HFFc6 (cell line): ENCODE measurements at places on chromosomes 11 and 22. TPM values are rescaled to one million over a fixed set of nuclear protein-coding genes. Genes with fewer than 3 reads are reported as not detected.

MYRF gene
- total RNA-seq = 0.24 to 0.64 TPM (median 0.39 TPM) in 3 replicates

GRCh38 chr11:80838153-80838552, 1397.3 kb upstream of the TENM4 start:
- DNase-seq = no peak

PPFIBP2 gene
- 5.3 to 8.3 TPM (median 7.2 TPM) in 3 replicates for total RNA-seq

GVQW3 gene
- 0.32 to 0.96 TPM (median 0.56 TPM) in 3 replicates for total RNA-seq

- no peak for DNase-seq
Observed at GRCh38 chr11:68153742-68154141, 32.6 kb upstream of the CHKA start.

DNA sequence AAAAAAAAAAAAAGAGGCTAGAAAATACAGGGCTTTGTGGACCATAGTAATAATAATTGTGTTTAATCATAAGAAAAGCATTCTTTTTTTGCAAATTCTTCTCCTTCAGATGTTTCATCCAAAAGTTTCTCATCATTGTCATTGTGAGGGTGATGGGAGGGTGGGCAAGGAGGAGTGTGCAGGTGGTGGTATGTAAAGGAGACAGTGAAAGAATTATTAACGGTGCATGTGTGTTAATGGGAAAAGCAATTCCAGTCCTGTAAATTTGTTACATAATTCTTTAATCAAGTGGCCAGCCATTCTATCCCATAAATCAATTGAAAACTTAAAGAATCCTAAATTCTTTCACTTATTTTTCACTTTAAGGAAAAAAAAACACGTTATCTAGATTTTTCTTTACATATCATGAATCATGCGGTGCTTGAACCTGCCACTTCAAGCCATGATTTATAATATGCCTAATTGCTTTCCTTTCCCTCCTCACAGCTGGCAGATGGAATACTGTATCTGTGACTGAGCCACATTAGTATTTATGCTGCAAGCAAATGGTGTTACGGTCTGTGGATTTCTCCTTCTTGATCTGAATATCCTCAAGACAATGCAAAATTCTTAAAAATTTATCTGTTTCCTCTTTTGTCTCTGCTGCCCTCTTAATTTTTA, 318.5 kb downstream of the JRKL start:
- no peak for DNase-seq

DNA sequence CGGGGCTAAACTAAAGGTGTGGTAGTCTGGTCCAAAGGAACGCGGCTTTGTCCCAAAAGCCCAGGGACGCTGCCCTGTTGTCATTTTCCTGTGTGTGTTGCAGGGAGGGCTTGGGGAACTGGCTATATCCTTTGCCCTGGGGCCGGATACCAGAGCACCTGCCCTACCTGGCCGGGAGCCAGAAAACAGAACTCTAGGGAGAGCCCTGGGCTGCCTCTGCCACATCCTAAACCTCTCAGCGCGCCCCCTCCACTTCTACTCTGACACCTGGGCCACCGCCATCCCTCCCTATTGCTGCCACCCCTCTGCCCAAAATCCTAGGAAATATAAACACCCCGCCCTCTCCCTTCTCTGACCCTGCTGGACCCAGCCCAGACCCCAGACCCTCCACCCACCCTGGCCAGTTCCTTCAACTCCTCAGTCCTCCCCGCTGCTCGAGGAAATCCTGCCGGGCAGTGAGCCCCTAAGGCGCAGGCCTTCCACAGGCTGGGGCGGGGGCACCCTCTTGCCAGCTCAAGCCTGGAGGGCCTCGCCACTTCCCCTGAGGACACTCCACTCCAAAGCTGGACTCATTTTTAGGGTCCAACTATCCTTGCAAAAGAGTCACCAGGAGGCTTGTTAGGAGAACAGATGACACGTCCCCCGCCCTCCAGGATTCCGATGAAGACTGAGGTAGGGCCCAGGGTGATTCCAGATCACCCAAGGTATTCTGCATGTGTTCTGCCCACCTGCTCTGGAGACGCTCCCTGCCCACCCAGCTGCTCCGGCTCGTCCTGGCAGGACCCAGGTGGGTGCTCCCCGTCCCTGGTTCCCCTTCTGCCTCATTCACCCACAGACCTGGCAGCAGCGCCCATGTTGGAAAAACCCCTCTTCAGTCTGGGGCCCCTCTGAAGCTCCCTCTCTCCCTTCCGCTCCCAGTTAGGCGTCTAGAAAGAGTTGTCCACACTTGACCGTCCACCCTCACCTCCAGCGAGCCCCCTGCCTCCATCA, 12.2 kb downstream of the KCTD17 start:
- DNase-seq = no peak
